NCI-H226 (cell line): ENCODE measurements at places on chromosomes 5 and 9.

- DNase-seq = no peak
Observed at GRCh38 chr9:19464061-19464763, 55.4 kb downstream of the ACER2 start.

DNA sequence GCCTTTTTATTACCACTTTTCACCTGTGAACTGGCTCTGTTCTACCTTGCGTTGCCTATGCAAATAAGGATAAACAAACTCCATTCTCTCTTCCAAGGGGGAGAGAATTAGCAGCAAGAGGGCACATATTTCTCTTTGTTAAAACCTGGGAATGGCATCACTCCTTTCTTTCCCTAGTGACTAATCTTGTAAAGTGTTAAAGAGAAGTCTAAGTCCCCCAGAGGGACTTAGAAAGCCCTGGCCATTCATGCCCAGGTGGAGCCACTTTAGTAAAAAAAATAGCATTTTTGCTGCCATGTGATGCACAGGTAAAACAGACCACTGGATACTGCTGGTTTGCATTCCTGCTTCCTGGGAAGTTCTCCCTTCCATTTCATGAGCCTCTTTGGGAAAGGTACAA, 148.4 kb downstream of the MAN2A1 start:
- no peak for DNase-seq

DNA sequence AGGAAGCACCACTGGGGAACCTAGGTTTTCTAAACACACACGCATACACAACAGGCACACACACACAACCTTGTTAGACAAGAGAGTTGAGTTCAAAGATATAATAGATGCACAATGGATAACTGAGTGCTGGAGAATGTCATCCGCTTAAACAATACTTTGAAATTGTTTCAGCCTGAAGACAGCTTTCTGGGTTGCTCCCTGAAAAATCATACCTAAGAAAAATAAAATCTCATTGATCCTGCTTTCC, 126.1 kb downstream of the TMEM161B start:
- no peak for DNase-seq

- DNase-seq = no peak
Observed at GRCh38 chr9:19913151-19913550, 124.3 kb upstream of the SLC24A2 start.

GRCh38 chr5:108919591-108920326, 172.1 kb downstream of the FER start:
- no peak for DNase-seq

GRCh38 chr9:326667-327066, 112.0 kb downstream of the DOCK8 start:
- DNase-seq = no peak

- peak; percentile 71 for DNase-seq
Observed at GRCh38 chr9:109254317-109254716, 66.5 kb downstream of the EPB41L4B start.

DNA sequence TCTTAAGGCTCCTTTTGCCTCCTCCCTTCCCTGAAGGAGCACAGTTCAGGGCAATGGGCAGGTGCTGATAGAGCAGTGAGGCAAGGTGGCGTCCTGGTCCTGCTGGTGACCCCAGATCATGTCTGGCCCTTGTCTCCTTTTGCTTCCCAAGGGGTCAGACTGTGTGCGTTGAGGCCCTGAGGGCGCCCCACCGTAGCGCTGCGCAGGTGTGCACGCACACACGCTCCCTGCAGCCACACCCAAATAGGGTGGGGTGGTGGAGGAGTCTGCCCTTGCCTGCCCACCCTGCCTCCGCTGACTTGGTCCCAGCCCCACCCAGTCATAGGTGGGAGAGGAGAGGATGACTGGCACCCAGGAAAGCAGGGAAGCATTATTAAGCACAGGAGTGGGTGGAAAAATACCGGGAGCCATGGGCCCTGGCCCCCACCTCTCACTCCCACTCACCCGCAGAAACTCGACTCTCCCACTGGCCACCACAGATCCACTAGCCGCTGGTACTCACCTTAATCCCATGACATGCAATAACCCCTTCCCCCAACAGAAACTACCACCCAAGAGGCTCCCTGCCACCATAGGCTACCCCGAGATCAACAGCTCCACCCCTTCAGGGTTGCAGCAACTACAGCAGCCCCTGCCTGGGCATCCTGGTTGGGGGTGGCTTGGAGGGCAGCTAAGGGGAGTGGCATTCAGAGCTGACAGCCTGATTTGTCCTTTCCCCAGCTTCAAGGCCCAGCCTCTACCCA, 16.7 kb downstream of the PDLIM4 start:
- DNase-seq = no peak

GRCh38 chr9:116646661-116647514, 40.2 kb upstream of the TRIM32 start:
- peak; percentile 20 for DNase-seq

GRCh38 chr9:29866556-29866955, 2293.3 kb upstream of the C9orf72 start:
- no peak for DNase-seq

GRCh38 chr9:68492806-68493205, 47.9 kb downstream of the TMEM252 start:
- DNase-seq = no peak

DNA sequence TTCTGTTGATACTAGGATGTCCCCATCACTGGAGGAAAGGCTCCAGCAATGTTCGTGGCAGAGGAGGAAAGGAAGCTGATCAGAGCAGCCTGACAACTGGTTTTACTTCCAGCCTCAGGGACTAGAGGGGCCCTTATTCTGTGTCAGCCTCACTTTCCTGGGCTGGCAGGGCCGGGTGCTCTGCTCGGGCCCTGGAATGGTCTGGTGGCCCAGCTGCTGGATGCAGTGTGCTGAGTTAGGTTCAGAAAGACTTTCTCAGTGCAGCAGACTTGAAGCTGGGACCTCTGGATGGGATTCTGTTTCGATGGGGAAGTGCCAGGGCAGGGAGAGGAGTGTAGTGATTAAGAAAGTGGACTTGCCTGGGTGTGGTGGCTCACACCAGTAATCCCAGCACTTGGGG, 81.0 kb downstream of the MACROH2A1 start:
- DNase-seq = no peak

DNA sequence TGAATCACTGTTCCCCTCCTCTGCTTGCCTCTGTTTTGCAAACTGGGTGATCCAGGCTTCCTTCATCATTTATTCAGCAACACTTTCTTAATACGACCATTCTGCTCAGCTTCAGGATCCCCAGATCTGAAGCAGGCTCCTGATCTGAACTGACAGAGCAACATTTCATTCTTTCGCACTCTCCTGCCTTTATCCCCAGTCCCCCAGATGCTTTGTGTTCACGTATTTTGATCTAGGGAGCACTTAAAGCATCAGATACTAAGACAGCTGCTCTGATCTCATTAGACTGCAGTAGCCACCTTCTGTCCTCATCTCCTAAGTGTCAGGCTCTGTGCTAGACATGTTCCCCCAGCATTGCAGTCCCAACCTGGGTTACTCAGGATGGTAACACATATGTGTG, 158.0 kb downstream of the TRIO start:
- no peak for DNase-seq

GRCh38 chr9:84152204-84152603, 171.6 kb downstream of the RMI1 start:
- no peak for DNase-seq

- no peak for DNase-seq
Observed at GRCh38 chr9:27387722-27388121, 90.8 kb upstream of the EQTN start.

- no peak for DNase-seq
Observed at GRCh38 chr5:13357929-13358328, 586.6 kb downstream of the DNAH5 start.

GRCh38 chr5:5165541-5166002, 25.4 kb downstream of the ADAMTS16 start:
- DNase-seq = peak; percentile 88

- DNase-seq = peak; percentile 99
Observed at GRCh38 chr5:151699071-151699901, 12.6 kb upstream of the SPARC start.
